Activated T-helper 1 cell treated with anti-CD3 and anti-CD28 coated beads, Interleukin-12 subunit alpha, Interleukin-12 subunit beta, Interleukin-2, Interleukin-4 antibody, amounts not matched to agents 30 ng/mL and 10 ng/mL and 1 ng/mL, durations not matched to agents 14 hours and 24 hours and 36 hours (primary cell): ENCODE measurements at places on chromosomes 12 and 14.

GRCh38 chr14:88765130-88765529, 27.6 kb downstream of the EML5 start:
- H3K4me3 ChIP-seq = no peak overlapping the region
- DNase-seq = no peak
- H3K27ac ChIP-seq = no peak overlapping the region
- no peaks in the 10 kb centered on the region for H3K4me1 ChIP-seq
- no peaks in the 10 kb centered on the region for H3K27me3 ChIP-seq
- H3K36me3 ChIP-seq = no peaks in the 10 kb centered on the region

DNA sequence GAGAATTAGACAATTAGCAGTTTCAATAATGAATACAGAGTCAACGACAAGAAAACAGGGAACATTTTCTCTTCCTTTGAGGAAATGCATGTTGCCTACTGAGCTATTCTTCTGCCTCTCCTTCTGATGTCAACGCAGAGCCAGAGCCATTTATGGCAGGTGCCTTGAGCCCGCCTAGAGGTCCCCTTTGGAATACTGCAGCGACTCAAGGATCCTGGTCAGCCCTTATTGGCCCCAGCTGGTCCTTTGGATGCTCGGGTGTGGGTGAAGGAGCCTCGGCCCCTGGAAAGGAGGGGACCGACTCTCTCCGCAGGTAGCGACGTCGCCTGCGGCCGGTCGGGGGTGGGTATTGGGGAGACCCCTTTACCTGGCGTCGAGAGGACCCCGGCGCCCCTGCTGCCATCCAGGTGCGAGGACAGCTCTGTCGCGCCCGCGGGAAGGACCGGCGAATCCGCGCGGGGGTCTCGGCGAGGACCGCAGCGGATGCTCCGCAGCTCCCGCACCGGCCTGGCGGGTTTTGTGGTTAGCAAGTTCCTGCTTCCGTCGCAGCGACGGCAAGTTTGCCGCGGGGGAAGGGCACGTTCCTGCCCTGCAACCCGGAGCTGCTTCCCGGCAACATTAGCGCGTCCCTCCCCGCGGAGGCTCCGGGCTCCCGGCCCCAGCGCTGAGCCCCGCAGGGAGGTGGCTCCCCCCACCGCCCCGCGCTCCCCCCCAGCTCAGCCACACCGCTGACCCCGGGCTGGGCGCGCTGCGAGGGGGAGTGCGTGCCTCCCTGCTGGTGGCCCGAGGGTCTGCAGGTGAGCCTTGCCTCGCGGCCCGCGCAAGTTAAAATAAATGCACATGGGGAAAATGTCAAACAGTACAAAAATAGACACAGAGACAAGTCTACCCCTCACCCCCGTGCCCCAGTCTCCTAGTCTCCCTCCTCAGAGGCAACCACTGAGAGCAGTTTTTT, at the start of gene MANSC1:
Gene MANSC1 (minus strand): TSS at position 532 of the 955 bp plus-strand sequence. CDS start 6,928 bp downstream, outside the sequence.
- no peaks in the 10 kb centered on the region for H3K36me3 ChIP-seq
- no peaks in the 10 kb centered on the region for H3K27me3 ChIP-seq
- H3K4me3 ChIP-seq = peak within 1 kb of the TSS; percentile 75
- peaks cover 21% of the 10 kb centered on the region for H3K4me1 ChIP-seq

DNA sequence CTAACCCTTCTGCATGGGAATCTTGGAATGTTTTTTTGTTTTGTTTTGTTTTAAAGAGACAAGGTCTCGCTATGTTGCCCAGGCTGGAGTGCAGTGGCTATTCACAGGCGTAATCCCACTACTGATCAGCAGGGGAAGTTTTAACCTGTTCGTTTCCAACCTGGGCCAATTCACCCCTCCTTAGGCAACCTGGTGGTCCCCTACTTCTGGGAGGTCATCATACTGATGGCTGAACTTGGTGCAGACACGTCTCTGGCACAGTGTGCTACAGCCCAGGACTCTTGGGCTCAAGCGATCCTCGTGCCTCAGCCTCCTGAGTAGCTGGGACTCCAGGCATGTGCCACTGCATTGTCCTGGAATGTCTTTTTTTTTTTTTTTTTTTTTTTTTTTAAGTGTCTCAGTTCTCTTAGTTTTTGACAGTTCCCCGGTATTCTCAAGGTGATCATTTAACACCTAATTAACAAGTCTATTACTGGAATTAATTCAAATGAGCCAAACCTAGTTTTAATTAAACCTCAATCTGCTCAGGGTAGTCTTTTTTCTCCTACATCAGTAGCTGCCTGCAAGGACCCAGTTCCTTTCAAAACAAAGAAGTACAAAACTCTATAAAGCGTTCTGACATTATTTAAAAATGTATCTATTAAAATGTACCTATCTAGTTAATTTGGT, 49.0 kb upstream of the ISM2 start:
- peaks cover 9% of the 10 kb centered on the region for H3K4me1 ChIP-seq
- H3K4me3 ChIP-seq = no peak overlapping the region
- no peak for DNase-seq
- H3K36me3 ChIP-seq = peaks cover 25% of the 10 kb centered on the region

GRCh38 chr12:122265886-122266229, 436 bp downstream of the VPS33A start:
- H3K27me3 ChIP-seq = no peaks in the 10 kb centered on the region
- H3K36me3 ChIP-seq = peaks cover 11% of the 10 kb centered on the region
- peak overlapping the region; percentile 94 for H3K4me3 ChIP-seq
- no peak for DNase-seq
- H3K4me1 ChIP-seq = peaks cover 22% of the 10 kb centered on the region
- H3K27ac ChIP-seq = peak overlapping the region; percentile 99

DNA sequence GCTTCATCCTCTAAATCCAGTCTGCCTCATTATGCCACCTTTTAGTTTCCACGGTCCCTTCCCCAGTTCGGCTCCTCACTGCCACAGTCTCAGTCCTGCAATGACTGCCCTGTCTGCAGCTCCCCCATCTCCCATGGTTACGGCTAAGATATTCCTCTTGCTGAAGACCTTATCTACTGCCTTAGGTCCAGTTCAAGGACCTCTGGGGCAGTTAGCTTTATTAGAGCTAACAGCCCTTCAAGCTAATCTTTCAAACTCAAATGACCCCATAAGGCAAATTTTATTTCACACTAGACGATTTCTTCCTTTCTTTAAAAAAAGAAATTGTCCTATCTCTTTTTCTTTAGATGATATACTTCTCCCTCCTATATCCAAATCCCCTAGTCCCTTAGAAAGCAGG, 214.7 kb downstream of the MON2 start:
- no peaks in the 10 kb centered on the region for H3K4me1 ChIP-seq
- peaks cover 12% of the 10 kb centered on the region for H3K27me3 ChIP-seq
- H3K36me3 ChIP-seq = no peaks in the 10 kb centered on the region
- H3K27ac ChIP-seq = no peak overlapping the region
- no peak overlapping the region for H3K4me3 ChIP-seq

- H3K27me3 ChIP-seq = no peaks in the 10 kb centered on the region
- H3K4me1 ChIP-seq = no peaks in the 10 kb centered on the region
- no peak overlapping the region for H3K27ac ChIP-seq
- no peaks in the 10 kb centered on the region for H3K36me3 ChIP-seq
Observed at GRCh38 chr12:108179305-108179704, 50.2 kb downstream of the WSCD2 start.

DNA sequence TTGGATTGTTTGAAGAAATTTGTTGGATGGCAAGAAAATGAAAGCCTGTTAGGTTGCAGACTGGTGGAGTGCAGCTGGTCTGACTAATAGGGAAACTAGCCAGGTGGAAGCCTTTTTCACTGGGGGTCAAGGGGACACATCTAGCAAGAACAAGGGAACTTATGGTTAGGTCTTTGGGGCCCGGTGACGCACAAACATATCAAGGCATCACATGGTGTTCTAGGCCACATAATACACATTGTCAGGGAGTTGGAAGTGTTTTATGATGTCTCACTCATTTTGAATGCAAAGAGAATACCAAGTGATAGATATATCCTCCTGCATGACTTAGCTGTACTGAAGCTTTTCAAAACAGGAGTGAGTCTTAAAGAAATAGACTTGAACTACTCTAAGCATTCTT, 351.2 kb downstream of the KCNH5 start:
- H3K4me3 ChIP-seq = no peak overlapping the region
- no peak overlapping the region for H3K27ac ChIP-seq
- H3K36me3 ChIP-seq = no peaks in the 10 kb centered on the region
- H3K4me1 ChIP-seq = no peaks in the 10 kb centered on the region

DNA sequence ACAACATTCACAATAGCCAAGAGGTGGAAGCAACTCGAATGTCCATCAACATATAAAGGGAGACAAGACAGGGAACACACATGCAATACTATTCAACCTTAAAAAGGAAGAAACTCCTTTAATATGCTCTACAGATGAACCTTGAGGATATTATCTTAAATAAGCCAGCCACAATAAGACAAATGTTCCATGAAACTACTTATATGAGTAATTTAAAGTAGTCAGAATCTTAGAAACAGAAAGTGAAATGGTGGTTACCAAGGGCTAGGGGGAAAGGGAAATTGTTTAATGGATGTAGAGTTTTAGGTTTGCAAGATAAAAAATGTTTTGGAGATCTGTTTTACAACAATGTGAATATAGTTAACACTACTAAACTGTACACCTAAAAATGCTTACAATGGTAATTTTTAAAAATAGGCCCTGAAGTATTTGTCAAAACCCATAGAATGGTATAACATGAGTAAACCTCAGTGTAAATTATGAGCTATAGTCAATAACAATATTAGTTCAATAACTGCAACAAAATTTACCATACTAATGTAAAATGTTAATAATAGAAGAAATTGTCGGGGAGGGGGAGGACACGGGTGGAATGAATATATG, 71.1 kb downstream of the EGLN3 start:
- DNase-seq = no peak
- peaks cover 10% of the 10 kb centered on the region for H3K36me3 ChIP-seq
- no peak overlapping the region for H3K4me3 ChIP-seq

- no peaks in the 10 kb centered on the region for H3K4me1 ChIP-seq
- no peak for DNase-seq
- H3K27me3 ChIP-seq = no peaks in the 10 kb centered on the region
- H3K36me3 ChIP-seq = no peaks in the 10 kb centered on the region
Observed at GRCh38 chr14:82766996-82767395, 1233.3 kb upstream of the SEL1L start.

DNA sequence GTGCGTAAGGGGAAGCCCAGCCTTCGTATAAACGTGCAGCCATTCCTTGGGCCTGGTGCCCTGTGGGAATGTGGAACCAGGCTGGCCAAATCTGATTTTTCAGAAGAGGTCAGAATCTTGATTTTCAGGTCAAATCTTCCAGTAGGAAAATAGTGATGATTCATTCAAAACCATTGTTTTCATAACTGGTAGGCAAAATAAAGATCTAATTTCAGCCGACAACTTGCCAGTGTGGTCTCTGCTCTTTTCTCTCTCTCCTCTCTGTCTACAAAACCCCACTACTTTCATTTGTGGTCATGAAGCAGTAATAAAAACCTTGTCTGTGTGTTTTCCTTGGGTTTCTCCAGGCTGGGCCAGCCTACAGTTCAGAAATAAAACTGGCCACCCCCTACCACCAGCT, 135.1 kb downstream of the RBM19 start:
- no peak for DNase-seq
- H3K36me3 ChIP-seq = peaks cover 3% of the 10 kb centered on the region
- no peaks in the 10 kb centered on the region for H3K4me1 ChIP-seq
- H3K27me3 ChIP-seq = no peaks in the 10 kb centered on the region
- no peak overlapping the region for H3K27ac ChIP-seq

DNA sequence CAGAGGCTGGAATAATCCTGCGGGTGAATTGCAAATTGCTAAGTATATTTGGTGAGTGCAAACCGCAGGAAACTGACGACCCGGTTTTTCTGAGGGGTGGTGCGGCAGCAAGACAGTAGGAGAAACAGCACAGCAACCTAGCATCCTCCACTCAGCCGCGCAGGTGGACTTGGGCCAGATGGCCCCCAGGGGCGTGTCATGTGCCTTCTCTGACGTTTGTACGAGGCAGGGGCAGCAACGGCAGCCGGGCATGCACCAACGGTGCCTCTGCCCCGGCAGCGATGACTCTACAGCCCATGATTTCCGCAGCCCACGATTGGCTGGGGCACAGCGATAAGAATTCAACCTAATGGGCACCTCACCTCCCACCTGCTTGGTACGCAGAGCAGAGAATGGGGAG, 11.1 kb upstream of the CLEC2A start:
- peak overlapping the region; percentile 81 for H3K4me3 ChIP-seq
- peak; percentile 38 for DNase-seq
- H3K27me3 ChIP-seq = peaks cover 19% of the 10 kb centered on the region
- no peaks in the 10 kb centered on the region for H3K36me3 ChIP-seq
- peak overlapping the region; percentile 56 for H3K27ac ChIP-seq

- DNase-seq = no peak
- H3K4me3 ChIP-seq = no peak overlapping the region
- no peaks in the 10 kb centered on the region for H3K27me3 ChIP-seq
- no peaks in the 10 kb centered on the region for H3K4me1 ChIP-seq
- peak overlapping the region; percentile 46 for H3K27ac ChIP-seq
Observed at GRCh38 chr12:57732726-57733593, 5.6 kb downstream of the AGAP2 start.

- no peaks in the 10 kb centered on the region for H3K27me3 ChIP-seq
- H3K4me3 ChIP-seq = no peak overlapping the region
- peaks cover 28% of the 10 kb centered on the region for H3K4me1 ChIP-seq
- DNase-seq = no peak
- H3K36me3 ChIP-seq = peaks cover 5% of the 10 kb centered on the region
- H3K27ac ChIP-seq = no peak overlapping the region
Observed at GRCh38 chr14:95543021-95543420, 8.2 kb downstream of the GLRX5 start.

GRCh38 chr14:91252871-91253794, 8.6 kb upstream of the GPR68 start:
- H3K27ac ChIP-seq = peak overlapping the region; percentile 72
- H3K4me3 ChIP-seq = peak overlapping the region; percentile 38
- peaks cover 7% of the 10 kb centered on the region for H3K36me3 ChIP-seq
- peaks cover 86% of the 10 kb centered on the region for H3K4me1 ChIP-seq

DNA sequence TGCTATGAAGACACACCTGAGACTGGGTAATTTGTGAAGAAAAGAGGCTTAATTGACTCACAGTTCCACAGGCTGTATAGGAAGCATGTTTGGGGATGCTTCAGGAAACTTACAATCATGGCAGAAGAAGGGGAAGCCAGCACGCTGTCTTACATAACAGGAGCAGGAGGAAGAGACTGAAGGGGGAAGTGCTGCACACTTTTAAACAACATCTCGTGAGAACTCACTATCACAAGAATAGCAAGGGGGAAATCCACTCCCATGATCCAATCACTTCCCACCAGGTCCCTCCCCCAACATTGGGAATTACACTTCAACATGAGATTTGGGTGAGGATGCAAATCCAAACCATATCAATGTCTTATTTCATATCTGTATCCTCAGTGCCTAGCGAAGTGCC, 307.2 kb downstream of the ATP23 start:
- H3K27ac ChIP-seq = no peak overlapping the region
- DNase-seq = no peak
- no peaks in the 10 kb centered on the region for H3K36me3 ChIP-seq
- H3K27me3 ChIP-seq = peaks cover 2% of the 10 kb centered on the region
- no peak overlapping the region for H3K4me3 ChIP-seq

DNA sequence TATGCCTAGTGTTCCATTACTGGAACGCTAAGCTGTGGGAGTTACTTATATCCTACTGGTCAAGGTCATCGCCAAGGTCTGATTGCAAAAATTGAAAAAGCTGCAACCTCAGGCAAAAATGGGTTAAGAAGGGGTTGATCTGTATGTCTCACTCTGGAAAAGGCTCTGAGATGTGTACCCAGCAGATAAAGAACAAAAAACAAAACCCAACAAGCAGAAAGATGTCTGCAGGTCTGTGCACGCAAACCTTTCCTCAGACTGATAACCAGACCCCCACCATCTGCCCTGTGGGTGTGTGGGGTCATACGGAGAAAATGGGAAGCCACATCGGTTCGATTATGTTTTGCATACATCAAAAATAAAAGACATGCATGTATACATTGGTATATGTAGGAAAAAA, 56.4 kb downstream of the TESC start:
- DNase-seq = no peak
- no peak overlapping the region for H3K4me3 ChIP-seq
- H3K27me3 ChIP-seq = no peaks in the 10 kb centered on the region
- no peak overlapping the region for H3K27ac ChIP-seq
